ENCODE measurements at places on chromosomes 5 and 9. TPM values are rescaled to one million over a fixed set of nuclear protein-coding genes. Genes with fewer than 3 reads are reported as not detected.

GRCh38 chr9:86867804-86868313 is 79.4 kb downstream of the GAS1 start:
- no peak for DNase-seq

DNA sequence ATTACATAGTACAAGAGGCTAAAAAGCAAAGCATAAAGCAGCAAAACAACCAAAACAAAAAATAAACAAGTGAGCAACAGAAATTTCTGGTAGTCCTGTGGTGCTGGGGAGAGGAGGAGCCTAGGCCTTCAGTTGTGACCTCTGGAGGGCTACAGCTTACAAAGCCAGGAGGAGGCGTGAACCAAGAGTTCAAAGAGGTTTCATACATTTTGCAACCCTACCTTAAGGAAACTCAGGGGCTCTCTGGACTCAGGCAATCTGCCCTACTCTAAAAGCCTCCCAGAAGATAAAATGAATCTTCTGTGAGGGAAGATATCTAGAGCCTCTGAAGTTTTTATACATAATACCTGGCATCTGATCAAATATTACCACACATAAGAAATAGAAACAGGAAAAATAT is 187.4 kb downstream of the AGTPBP1 start:
- no peak for DNase-seq

DEPDC1B gene
- total RNA-seq: 0.19 TPM

- no peak for DNase-seq
These were observed 174.7 kb downstream of the WDR70 start for GRCh38 chr5:37553720-37554404.

DNA sequence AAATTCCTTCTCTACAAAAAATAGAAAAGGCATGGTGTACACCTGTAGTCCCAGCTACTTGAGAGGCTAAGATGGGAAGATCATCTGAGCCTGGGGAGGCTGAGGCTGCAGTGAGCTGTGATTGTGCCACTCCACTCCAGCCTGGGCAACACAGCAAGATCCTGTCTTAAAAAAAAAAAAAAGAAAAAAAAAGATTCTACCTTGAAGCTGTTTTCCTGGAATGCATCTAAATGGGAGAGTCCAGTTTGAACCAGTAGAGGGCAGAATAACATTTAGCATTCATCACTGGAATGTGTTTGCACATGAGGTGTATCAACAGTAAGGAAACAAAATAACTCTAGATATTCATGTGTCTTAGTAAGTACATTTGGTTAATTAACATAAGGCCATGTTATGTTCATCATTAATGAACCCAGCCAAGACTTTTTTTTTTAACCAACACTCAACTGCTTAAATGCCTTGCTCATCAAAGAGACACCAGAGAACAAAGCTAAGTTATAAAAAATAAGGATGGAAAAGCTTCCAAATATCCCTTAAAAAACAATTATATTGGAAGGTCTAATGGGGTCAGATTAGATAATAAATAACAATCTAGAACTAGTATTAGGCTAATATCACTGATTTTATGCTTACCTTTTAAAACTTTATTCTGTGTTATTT is 16.1 kb downstream of the IFNE start:
- DNase-seq: peak; percentile 57

DNA sequence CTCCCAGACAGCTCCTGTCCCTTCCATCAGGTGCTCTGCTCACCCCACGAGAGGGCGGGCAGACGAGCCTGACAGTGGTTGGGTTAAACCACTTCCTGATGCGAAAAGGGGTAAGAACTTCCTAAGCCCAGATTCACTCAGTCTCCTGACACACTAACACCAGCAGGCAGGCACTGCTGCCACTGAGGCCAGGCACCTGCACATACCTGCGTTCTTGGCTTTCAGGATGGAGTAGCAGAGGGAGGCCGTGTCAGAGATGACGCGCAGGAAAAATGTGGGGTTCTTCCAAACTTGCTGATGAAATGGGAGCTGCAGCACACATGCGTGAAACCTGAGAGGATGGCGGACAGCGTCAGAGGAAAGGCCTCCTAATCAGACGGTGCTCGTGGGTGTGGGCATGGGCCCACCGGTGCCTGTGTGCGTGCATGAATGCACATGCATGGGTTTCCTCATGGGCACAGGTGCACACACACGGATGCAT is 29.9 kb downstream of the SLC6A18 start:
- peak; percentile 59 for DNase-seq

GRCh38 chr9:36854034-36854433 is 180.0 kb downstream of the PAX5 start:
- no peak for DNase-seq

GMCL2 gene
- not detected for total RNA-seq

DNA sequence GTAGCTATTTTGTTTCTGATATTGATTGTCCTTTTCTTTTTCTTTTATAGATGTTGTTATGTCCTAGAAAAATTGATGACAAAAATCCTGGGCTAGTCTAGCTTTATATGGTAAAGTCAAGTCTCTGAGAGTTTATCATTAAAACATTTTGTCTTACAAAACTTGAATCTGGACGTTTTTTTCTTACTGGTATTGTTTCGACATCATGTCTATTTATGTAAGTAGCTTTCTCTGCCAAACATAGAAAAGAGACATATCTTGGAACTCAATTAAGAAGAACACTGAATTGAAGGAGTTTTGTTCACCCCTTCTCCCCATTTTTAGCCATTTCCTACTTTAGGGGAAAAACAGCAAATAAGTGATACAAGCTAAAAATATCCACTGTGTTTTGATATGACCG is 151.5 kb downstream of the ISOC1 start:
- DNase-seq: no peak

- no peak for DNase-seq
These were observed 76.1 kb downstream of the TLE1 start for GRCh38 chr9:81613002-81613812.

- DNase-seq: no peak
These were observed 18.3 kb upstream of the CKMT2 start for GRCh38 chr5:81214848-81215247.

DNA sequence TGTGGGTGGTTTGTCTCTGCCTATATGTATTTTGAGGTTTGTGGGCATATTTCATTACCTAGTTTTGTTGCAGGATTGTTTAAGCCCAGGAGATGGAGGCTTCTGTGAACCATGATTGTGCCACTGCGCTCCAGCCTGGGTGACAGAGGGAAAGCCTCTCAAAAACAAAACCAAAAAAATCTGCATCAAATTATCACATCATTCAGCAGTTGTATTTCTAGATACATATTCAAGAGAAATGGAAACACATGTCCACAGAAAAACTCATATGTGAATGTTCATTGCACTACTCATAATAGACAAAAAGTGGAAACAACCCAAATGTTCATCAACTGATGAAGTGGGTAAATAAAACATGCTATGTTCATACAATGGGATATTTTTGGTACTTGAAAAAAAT is 29.9 kb downstream of the HSPA4 start:
- no peak for DNase-seq

PCDHGA8 gene
- total RNA-seq: 0.17 TPM

- DNase-seq: no peak
These were observed 77.6 kb downstream of the LIFR start for GRCh38 chr5:38478878-38479277.

NME5 gene
- not detected for total RNA-seq

SPATA31A3 gene
- total RNA-seq: not detected

DNA sequence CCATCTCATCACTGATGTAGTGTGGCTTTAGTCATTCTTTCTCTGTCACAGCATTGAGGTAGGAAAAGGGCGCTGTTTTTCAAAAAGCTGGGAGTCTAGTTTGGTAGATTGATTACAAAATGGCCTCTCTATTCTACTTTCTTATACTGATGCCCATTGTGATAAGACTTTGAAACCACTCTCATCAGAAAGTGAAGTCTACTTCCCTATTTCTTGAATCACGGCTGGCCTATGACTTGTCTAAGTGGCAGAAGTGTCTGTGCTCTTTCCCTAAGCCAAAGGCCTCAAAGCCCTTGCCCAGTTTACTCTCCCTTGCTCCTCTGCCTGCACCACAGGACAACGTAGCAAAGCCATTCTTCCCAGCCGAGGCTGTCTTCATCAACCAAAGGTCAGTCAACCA is 83.0 kb upstream of the IL33 start:
- DNase-seq: no peak

- no peak for DNase-seq
These were observed 265.6 kb downstream of the TUSC1 start for GRCh38 chr9:25412646-25413045.

FBLL1 gene
- not detected for total RNA-seq

DNA sequence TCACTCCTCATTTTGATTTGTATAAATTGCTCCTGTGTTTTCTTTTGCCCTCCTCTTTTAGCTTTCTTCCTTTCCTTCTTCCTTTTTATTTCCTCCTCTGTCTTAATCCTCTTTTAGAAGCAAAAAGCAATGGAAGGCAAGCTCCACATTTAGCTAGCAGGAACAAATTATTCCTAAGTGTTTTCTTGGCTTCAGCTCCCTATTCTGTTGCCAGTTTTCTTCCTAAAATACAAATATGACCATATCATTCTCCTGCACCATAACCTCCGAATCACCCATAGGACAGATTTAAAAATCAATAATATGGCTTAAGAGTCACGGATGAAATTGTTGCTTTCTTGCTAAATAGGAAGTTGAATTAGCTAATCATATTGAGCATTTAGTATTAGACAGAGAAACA is 49.4 kb downstream of the GRIN3A start:
- no peak for DNase-seq

DNA sequence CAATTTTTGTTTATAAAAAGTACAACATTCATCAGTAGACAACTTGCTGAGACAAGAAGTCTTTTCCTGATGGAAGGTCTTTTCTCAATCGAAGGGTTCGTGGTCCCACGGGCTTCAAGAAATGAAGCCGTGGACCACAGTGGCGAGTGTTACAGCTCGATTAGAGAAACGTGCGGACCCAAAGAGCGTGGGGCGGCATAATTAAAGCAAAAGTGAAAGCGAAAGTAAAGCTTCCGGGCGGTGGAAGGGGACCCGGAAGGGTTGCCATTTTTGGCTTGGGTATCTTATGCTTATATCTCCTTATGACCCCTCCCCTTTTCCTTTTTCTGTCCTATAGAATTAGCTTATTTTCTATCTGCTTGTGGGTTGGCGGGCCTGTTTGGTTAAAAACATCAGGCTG is 2309.4 kb upstream of the ACO1 start:
- DNase-seq: no peak

- DNase-seq: no peak
These were observed 105.0 kb downstream of the ACTL7B start for GRCh38 chr9:108750661-108751215.

DNA sequence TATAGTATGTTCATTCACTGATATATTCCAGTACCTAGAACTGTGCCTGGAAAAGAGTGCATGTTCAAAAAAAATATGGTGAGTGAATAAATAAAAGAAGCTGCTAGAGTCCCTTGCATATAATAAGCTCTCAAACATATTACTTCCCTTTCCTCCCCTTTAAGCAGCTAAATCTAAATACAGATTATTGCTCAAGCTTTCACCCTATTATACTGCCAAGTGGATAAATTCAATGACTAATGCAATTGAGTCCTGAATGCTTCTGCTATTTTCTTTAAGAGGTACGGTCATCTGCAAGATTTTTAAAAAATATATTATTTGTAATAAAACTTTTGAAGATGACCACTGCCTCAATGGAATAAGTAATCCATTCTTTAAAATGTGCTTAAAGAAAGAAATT is 248.4 kb downstream of the PLK2 start:
- DNase-seq: no peak

DNA sequence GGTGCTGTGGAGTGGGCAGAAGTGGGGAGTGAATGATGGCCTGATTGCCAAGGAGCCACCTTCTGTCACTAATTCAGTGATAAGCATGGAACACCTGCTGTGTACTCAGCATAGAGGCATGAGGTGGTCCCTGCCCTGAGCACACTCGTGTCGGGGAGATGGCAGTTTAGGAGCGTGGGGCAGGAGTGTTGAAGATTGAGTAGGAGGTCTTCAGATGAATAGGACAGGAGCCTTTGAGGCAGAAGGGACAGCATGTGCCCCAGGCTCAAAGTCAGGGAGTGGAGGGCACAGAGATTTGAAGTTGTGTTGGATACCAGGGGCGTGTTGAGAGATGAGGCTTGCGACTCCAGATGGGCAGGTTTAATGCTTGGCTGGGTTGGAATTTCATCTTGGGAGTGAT is 55.0 kb downstream of the ZNF618 start:
- no peak for DNase-seq

GRCh38 chr5:112626715-112627114 is 111.0 kb upstream of the APC start:
- no peak for DNase-seq

DNA sequence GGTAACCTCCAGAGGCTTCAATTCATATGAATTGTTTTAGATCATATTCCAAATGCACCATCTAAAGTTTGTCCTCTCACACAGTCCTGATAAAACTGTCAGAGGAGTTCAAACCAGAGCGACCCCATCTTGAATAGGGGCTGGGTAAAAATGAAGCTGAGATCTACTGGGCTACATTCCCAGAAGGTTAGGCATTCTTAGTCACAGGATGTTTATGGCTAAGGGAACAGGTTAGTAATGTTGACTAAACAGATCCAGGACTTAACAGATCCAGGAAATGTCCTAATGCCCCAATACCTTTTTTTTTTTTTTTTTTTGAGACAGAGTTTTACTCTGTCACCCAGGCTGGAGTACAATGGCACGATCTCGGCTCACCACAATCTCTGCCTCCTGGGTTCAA is 192.6 kb upstream of the PRDM9 start:
- DNase-seq: no peak

GRCh38 chr5:107670932-107671741 is at the start of gene EFNA5:
TSS of gene EFNA5 (minus strand) at chr5:107670937.
- no peak for DNase-seq

GRCh38 chr5:138230981-138231589 is 18.0 kb upstream of the CDC23 start:
- DNase-seq: no peak

GRCh38 chr5:136197462-136198142 is 4.6 kb upstream of the SMIM32 start:
- no peak for DNase-seq

ISL1 gene
- total RNA-seq: not detected

DNA sequence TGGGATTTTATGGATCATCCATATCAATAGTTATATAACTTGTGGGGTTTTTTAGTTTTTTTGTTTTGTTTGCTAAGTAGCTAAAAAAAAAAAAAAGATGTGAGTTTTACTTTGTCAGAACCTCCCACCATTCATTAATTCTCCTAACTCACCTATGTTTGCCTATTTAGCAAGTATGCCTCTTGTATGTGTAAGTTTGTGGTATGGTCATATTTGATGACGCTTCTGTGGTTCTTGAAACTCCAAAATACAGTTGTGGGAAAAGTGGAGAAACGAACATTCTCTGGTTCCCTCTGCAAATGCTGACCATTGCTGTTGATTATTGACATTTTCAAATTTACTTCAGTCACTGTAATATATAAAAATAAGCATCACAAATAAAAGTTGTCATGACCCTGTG is 75.7 kb downstream of the PBX3 start:
- peak; percentile 31 for DNase-seq

DNA sequence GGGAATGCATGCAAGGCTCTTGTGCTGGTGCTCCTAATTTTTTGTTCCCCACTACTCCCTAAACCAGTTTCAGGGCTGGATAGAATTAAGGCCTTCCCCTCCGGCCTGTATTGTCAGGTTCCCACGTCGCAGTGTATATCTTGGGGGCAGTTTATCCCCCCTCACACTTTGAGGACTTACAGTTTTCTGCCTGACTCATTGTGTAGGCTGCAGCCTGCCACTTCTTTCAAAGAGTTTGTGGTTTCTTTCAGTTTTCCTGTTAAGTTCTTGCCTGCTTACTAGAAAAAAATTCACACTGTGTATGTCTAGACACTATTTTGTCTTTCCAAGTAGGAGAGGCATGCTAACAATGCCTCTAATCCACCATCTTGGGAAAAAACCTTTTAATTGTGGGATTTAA is 28.4 kb upstream of the BTNL3 start:
- DNase-seq: no peak
